ENCODE measurements at places on chromosomes 2 and 18. TPM values are rescaled to one million over a fixed set of nuclear protein-coding genes. Genes with fewer than 3 reads are reported as not detected.
A peak's percentile ranks its signal among the peaks of the same experiment; 100 is the strongest.

GRCh38 chr2:20447437-20448245 lies 767 bp downstream of the RHOB start:
- H3K27me3 ChIP-seq: no peaks in the 10 kb centered on the region
- H3K36me3 ChIP-seq: peaks cover 14% of the 10 kb centered on the region
- H3K27ac ChIP-seq: peak overlapping the region; percentile 99
- H3K4me3 ChIP-seq: peak overlapping the region; percentile 98

DNA sequence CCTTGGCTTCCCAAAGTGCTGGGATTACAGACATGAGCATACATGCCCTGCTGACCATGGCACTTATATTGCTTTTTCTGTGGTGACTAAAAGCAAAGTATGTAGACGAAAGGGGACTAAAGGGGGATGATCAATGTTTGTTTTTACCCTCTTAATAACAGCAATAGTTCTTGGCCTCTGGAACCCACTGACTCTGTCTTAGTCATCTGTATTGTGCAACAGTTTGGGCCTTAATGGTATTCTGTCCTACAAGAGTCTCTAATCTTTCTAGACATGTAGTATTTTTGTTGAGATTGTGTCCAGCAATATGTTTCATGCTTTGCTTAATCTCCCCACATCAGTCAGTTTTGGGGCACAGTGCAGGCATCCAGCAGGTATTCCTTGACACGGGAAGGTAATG lies 359.9 kb upstream of the FANCL start:
- no peak overlapping the region for H3K4me3 ChIP-seq
- H3K27ac ChIP-seq: no peak overlapping the region
- no peak for DNase-seq

- H3K27ac ChIP-seq: no peak overlapping the region
- H3K4me1 ChIP-seq: no peaks in the 10 kb centered on the region
- no peak for DNase-seq
- no peaks in the 10 kb centered on the region for H3K27me3 ChIP-seq
Measured at GRCh38 chr18:39596891-39597290, 2031.3 kb upstream of the CELF4 start.

DNA sequence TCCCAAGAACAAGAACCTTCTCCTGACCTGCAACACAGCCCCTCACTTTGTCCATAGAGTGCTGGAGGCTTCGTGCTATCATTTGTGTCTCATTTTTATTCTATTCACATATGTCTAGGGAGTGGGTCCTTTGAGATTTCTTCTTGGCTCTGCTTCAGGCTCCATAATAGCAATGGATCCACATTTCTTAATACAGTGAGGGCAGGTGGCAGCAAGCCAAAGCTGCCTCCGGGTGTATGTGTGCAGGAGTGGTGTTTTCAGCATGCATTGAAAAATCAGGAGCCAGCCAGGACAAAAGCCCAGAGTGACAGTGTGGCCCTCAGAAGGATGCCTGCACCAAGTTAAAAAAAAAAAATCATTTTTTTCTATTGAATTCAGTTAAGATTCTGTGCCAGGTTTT lies 115.1 kb upstream of the PELI1 start:
- no peak overlapping the region for H3K27ac ChIP-seq
- H3K4me1 ChIP-seq: peaks cover 8% of the 10 kb centered on the region
- no peaks in the 10 kb centered on the region for H3K27me3 ChIP-seq
- no peak overlapping the region for H3K4me3 ChIP-seq
- DNase-seq: peak; percentile 24

DNA sequence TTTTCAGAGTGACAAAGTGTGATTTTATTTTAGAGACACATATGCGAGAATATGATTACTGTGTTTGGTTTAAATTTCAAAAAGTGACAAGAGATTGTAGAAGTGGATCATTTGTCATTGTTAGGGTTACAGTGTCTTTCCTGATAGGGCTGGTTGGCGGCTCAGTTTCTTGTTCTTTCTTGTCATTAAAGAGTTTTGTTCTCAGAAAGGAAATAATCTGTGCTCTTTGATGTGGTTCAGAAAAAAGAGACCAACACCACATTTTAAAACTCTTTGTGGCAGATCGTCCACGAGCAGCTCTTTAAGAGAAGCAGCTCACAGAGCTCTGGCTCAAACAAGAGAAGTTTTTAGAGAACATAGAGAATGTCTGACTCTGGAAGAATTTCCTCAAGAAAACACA lies 45.6 kb upstream of the ZNF532 start:
- no peaks in the 10 kb centered on the region for H3K27me3 ChIP-seq
- no peak for DNase-seq
- no peak overlapping the region for H3K27ac ChIP-seq
- H3K4me3 ChIP-seq: no peak overlapping the region
- no peaks in the 10 kb centered on the region for H3K4me1 ChIP-seq

DNA sequence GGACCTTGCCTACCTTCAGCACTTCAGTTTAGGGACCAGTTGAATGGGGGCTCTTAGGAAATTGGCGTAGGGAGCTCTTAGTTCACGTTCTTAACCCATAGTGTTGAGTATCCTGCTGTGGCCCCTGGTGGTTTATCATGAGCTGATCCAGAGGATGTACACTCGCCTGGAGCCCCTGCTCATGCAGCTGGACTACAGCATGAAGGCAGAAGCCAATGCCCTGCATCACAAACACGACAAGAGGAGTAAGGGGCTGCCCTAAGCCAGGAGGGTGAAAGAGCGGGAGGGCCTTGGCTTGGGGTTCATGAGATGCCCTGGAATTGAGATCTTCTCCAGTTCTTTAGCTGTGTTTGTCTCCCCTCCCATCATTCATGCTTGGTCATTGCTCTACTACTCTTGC lies 2.9 kb downstream of the RETREG2 start:
- H3K4me3 ChIP-seq: no peak overlapping the region
- no peak for DNase-seq
- H3K36me3 ChIP-seq: peaks cover 65% of the 10 kb centered on the region
- no peak overlapping the region for H3K27ac ChIP-seq
- no peaks in the 10 kb centered on the region for H3K27me3 ChIP-seq

GRCh38 chr2:148023861-148024260 lies 3.0 kb downstream of the MBD5 start:
- no peak overlapping the region for H3K27ac ChIP-seq
- H3K4me3 ChIP-seq: no peak overlapping the region
- no peaks in the 10 kb centered on the region for H3K36me3 ChIP-seq
- DNase-seq: no peak

GRCh38 chr2:195622966-195623365 lies 34.1 kb upstream of the SLC39A10 start:
- H3K27me3 ChIP-seq: no peaks in the 10 kb centered on the region
- no peaks in the 10 kb centered on the region for H3K4me1 ChIP-seq
- H3K36me3 ChIP-seq: no peaks in the 10 kb centered on the region
- H3K4me3 ChIP-seq: no peak overlapping the region
- H3K27ac ChIP-seq: no peak overlapping the region

The POTEC gene
- not detected for total RNA-seq

DNA sequence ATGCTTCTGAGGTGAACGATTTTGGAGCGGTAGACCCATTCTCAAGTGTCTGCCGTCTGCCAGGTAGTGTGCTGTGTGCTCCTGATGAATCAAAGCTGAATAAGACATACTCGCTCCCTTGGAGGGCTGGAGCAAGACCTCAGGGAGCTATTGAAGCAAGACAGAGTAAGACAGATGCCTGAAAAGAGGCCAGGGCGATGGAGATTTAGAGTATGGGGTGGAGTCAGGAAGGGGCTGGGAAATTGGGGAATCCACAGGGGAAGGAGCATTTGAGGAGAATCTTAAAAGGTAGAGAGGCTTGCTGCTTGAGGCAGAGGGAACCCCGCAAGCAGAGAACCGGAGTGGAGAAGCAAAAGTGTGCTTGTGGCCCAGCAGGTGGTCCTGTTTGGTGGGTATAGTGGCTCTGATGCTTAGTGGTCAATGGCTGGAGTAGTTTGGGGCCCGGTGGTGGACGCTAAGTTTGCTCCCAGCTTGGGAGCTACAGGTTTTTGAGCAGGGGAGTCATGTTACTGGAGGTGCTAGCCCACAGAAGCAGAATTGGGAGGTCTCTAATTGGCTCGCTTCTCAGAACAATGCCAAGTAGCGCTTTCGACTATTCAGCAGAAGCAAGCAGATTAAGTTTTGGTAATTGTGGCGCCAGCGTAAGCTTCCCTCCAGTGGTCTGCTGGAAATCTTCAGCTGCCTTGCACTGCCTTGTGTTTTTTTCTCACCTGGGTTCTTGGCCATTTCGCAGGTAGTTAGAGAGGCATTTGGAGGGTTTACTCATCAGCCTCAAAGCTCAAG lies 2.0 kb downstream of the CNNM4 start:
- H3K4me1 ChIP-seq: peaks cover 36% of the 10 kb centered on the region
- peak overlapping the region; percentile 60 for H3K27ac ChIP-seq
- no peaks in the 10 kb centered on the region for H3K36me3 ChIP-seq

Measured in psoas muscle (tissue), 8 donors.